T-cell (primary cell): ENCODE measurements at places on chromosomes 5 and 9.

DNA sequence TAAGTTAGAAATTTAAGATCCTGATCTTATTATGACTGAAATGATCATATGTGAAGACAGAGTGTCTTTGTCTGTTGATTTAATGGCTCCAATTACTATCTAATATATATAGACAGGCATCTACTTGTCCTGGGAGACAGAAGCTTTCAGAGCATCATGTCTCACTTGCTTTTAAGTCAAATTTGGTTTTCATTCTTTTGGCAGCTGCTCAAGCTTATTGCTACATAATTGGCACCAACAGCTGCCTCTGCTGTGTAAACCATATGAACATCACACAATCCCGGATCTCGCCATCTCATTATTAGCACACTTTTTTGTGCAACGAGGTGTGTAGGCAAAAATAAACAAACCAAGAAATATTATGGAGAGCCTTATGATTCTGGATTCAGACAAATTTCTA is 1717.9 kb downstream of the EFNA5 start:
- no peak overlapping the region for H3K4me3 ChIP-seq
- DNase-seq = no peak
- H3K4me1 ChIP-seq = no peaks in the 10 kb centered on the region
- no peaks in the 10 kb centered on the region for H3K36me3 ChIP-seq

- peaks cover 16% of the 10 kb centered on the region for H3K4me1 ChIP-seq
- H3K4me3 ChIP-seq = no peak overlapping the region
- no peak overlapping the region for H3K27ac ChIP-seq
- no peak for DNase-seq
- peaks cover 27% of the 10 kb centered on the region for H3K27me3 ChIP-seq
Observed at GRCh38 chr5:36692791-36693763, 86.7 kb downstream of the SLC1A3 start.

DNA sequence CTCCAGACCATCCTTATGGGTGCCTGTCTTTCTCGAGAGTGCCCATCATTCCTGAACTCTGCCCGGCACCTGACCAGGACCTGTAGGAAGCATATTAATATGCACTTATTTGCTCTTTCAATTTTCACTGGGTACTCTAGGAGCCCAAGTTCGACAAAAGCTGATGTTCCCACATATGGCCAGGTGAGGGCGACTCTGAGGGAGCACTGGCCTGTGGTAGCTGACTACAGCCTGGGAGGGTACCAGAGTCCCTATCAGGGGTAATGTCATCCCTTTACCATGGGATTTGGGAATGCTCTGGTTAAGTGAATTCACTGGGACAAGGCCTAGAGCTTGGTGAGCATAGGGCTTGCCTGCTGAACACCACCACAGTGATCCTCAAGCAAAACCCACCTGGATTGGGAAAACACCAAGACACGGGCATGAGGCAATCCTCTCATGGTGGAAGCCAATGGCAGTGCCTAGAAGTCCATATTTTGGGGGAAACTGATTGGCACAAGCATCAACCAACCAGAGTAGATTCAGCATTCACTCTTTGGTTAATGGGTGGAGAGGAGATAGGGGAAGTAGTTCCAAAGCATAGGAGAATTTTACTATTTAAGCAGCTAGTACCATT is 112.2 kb downstream of the MTX3 start:
- no peaks in the 10 kb centered on the region for H3K27me3 ChIP-seq
- H3K4me1 ChIP-seq = no peaks in the 10 kb centered on the region
- H3K4me3 ChIP-seq = no peak overlapping the region

GRCh38 chr5:138022912-138023311 is 10.0 kb downstream of the FAM13B start:
- no peaks in the 10 kb centered on the region for H3K36me3 ChIP-seq
- DNase-seq = no peak
- H3K27me3 ChIP-seq = no peaks in the 10 kb centered on the region
- H3K4me3 ChIP-seq = no peak overlapping the region

DNA sequence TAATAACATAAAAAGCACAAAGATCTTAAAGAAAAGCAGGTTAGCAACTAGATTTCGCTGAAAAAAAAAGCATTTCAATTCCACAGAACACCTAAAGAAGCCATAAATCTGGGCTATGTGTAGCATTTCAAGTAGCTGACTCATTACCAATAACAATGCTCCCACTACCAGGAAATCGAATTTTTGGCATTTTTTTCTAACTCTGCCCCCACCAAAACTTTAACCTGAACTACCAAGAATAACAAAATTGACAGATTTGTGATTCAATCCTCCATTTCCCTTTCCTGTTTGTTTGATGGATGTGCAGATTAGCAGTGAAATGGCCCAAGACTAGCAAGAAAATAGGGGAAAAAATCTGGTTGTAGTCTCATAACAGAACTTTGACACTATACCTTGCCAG is 180.2 kb downstream of the RASEF start:
- DNase-seq = no peak
- no peaks in the 10 kb centered on the region for H3K4me1 ChIP-seq
- H3K36me3 ChIP-seq = no peaks in the 10 kb centered on the region
- no peak overlapping the region for H3K27ac ChIP-seq

GRCh38 chr5:1831677-1832313 is 30.6 kb downstream of the NDUFS6 start:
- H3K4me1 ChIP-seq = no peaks in the 10 kb centered on the region
- no peak overlapping the region for H3K4me3 ChIP-seq
- H3K36me3 ChIP-seq = no peaks in the 10 kb centered on the region
- DNase-seq = no peak
- no peaks in the 10 kb centered on the region for H3K27me3 ChIP-seq

- H3K36me3 ChIP-seq = no peaks in the 10 kb centered on the region
- H3K27me3 ChIP-seq = no peaks in the 10 kb centered on the region
- no peak overlapping the region for H3K4me3 ChIP-seq
- no peaks in the 10 kb centered on the region for H3K4me1 ChIP-seq
- no peak for DNase-seq
- H3K27ac ChIP-seq = no peak overlapping the region
Observed at GRCh38 chr5:103389846-103390245, 131.3 kb downstream of the MACIR start.

DNA sequence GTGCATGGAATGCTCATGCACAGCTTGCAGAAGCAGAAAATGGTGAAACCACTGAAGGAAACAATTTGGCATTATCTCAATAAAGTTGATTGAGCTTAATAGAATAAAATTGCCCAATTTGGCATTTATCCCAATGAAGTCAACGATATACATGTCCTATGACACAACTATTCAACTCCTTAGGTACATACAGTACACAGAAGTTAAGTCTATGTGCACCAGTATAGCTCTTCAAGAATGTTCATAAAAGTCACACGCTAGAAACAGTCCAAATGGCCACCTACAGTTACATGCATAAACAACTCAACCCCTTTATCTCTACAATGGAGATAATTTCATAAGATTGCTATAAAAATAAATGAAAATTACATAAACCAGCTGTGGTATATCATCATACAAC is 184.5 kb downstream of the DENND1A start:
- peaks cover 13% of the 10 kb centered on the region for H3K4me1 ChIP-seq
- no peak overlapping the region for H3K27ac ChIP-seq
- H3K36me3 ChIP-seq = no peaks in the 10 kb centered on the region
- no peak for DNase-seq
- no peak overlapping the region for H3K4me3 ChIP-seq
- no peaks in the 10 kb centered on the region for H3K27me3 ChIP-seq

DNA sequence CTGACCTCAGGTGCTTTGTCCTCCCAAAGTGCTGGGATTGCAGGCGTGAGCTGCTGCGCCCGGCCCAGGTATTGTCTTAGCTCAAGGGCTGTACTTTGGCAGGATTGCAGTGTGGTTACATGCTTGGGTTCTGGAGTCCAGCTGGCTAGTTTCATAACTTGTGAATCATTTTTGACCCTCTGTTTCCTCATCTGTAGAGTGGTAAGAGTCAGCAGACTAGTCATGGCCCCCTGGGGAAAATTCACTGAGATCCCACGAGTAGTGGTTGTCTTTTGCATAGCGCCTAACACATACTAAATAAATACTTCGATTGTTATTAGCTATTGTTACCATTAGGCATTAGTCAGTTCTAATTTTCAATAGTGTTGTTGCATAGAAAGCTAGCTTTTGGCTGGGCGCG is 14.3 kb downstream of the PTPA start:
- no peak overlapping the region for H3K4me3 ChIP-seq
- no peak overlapping the region for H3K27ac ChIP-seq
- no peaks in the 10 kb centered on the region for H3K4me1 ChIP-seq
- H3K27me3 ChIP-seq = no peaks in the 10 kb centered on the region
- DNase-seq = no peak

GRCh38 chr9:115000217-115000639 is 69.8 kb upstream of the TNFSF8 start:
- H3K27me3 ChIP-seq = no peaks in the 10 kb centered on the region
- no peak for DNase-seq
- H3K4me1 ChIP-seq = no peaks in the 10 kb centered on the region
- H3K27ac ChIP-seq = no peak overlapping the region
- no peak overlapping the region for H3K4me3 ChIP-seq
- H3K36me3 ChIP-seq = no peaks in the 10 kb centered on the region

DNA sequence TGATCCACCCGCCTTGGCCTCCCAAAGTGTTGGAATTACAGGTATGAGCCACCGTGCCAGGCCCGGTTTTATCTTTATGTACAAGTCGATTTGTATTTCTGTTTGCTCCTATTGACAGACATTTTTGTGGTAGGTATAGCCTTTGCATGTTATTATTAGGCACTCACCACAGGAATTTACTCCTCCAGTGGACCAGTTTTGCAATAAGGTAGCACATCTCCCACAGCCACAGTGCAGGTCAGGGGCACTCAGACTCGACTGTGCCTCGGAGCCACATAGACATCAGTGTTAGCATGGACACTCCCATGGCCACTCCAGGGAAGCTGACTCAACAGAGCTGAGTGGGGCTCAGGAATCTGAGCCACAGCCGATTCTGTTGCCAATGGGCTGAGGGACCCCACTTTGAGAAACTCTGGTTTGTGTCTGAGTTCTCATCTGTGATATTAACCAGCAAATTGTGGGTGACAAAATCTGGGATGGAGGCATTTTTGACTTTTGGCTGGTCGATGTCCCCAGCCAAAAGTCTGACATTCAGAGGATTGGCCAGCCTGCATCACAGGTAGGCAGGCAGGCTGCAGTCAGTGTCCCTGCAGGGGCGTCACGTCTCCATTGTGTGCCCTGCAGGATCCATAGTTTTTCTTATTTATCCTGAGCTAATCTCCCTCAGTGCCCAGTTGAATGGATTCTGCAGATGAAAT is 15.0 kb upstream of the SHB start:
- no peak overlapping the region for H3K4me3 ChIP-seq
- no peaks in the 10 kb centered on the region for H3K27me3 ChIP-seq
- DNase-seq = no peak

GRCh38 chr5:42454216-42454995 is 31.2 kb downstream of the GHR start:
- H3K27me3 ChIP-seq = no peaks in the 10 kb centered on the region
- H3K4me3 ChIP-seq = no peak overlapping the region
- H3K4me1 ChIP-seq = no peaks in the 10 kb centered on the region
- H3K36me3 ChIP-seq = no peaks in the 10 kb centered on the region

- H3K36me3 ChIP-seq = no peaks in the 10 kb centered on the region
- no peak overlapping the region for H3K27ac ChIP-seq
- peak; percentile 76 for DNase-seq
- no peaks in the 10 kb centered on the region for H3K4me1 ChIP-seq
- no peak overlapping the region for H3K4me3 ChIP-seq
Observed at GRCh38 chr9:93962561-93963440, 7.6 kb upstream of the BARX1 start.

DNA sequence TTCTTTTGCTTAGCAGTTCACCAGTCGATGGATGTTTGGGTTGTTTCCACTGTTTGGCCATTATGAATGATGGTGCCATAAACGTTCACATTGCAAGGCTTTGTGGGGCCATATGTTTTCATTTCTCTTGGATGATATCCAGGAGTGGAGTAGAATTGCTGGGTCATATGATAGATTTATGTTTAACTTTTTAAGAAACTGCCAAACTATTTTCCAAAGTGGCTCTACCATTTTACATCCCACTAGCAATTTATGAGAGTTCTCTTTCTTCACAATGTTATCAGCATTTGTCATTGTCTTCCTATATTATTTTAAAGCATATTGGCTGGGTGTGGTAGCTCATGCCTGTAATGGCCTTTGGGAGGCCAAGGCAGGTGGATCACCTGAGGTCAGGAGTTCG is 5.2 kb downstream of the GPR107 start:
- H3K27me3 ChIP-seq = no peaks in the 10 kb centered on the region
- no peak overlapping the region for H3K4me3 ChIP-seq
- peaks cover 23% of the 10 kb centered on the region for H3K4me1 ChIP-seq
- H3K36me3 ChIP-seq = peaks cover 2% of the 10 kb centered on the region
- no peak for DNase-seq

GRCh38 chr5:14415024-14415697 is 166.4 kb upstream of the OTULINL start:
- H3K4me3 ChIP-seq = no peak overlapping the region
- no peaks in the 10 kb centered on the region for H3K36me3 ChIP-seq
- DNase-seq = no peak
- peaks cover 31% of the 10 kb centered on the region for H3K4me1 ChIP-seq
- peak overlapping the region; percentile 74 for H3K27ac ChIP-seq

DNA sequence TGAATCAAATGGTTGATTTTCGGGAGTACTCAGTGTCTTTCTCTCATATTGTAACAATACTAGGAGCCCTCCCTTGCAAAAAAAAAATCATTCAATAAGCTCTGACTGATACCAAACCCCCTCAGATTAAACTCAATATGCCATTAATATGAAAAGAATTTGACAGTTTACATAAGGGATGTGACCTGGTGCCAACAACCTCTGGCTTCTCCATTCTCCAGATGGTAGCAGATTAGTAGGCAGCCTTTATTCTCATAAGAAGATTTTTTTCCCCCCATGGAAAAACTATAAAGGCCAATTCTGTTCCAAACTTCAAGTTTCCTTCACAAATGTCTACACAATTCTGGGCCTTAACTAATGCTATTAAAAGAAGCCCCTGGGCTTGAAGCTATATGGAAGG is 96.5 kb downstream of the EFNA5 start:
- no peaks in the 10 kb centered on the region for H3K27me3 ChIP-seq
- peaks cover 3% of the 10 kb centered on the region for H3K4me1 ChIP-seq
- no peaks in the 10 kb centered on the region for H3K36me3 ChIP-seq
- no peak overlapping the region for H3K27ac ChIP-seq

- H3K4me3 ChIP-seq = peak overlapping the region; percentile 99
- peaks cover 38% of the 10 kb centered on the region for H3K4me1 ChIP-seq
- H3K36me3 ChIP-seq = no peaks in the 10 kb centered on the region
- H3K27ac ChIP-seq = peak overlapping the region; percentile 90
Observed at GRCh38 chr5:100902440-100903038, 543 bp downstream of the ST8SIA4 start.

- H3K4me1 ChIP-seq = peaks cover 81% of the 10 kb centered on the region
- H3K4me3 ChIP-seq = no peak overlapping the region
- peak overlapping the region; percentile 88 for H3K27ac ChIP-seq
- no peaks in the 10 kb centered on the region for H3K27me3 ChIP-seq
- H3K36me3 ChIP-seq = peaks cover 87% of the 10 kb centered on the region
- DNase-seq = no peak
Observed at GRCh38 chr5:170289764-170290163, 7.8 kb downstream of the LCP2 start.

- no peaks in the 10 kb centered on the region for H3K4me1 ChIP-seq
- H3K27me3 ChIP-seq = no peaks in the 10 kb centered on the region
- no peak overlapping the region for H3K4me3 ChIP-seq
- no peaks in the 10 kb centered on the region for H3K36me3 ChIP-seq
- no peak overlapping the region for H3K27ac ChIP-seq
- DNase-seq = no peak
Observed at GRCh38 chr5:24005384-24005783, 498.0 kb downstream of the PRDM9 start.

GRCh38 chr5:140342896-140343295 is 3.5 kb downstream of the HBEGF start:
- H3K4me1 ChIP-seq = peaks cover 37% of the 10 kb centered on the region
- H3K36me3 ChIP-seq = no peaks in the 10 kb centered on the region
- H3K27me3 ChIP-seq = no peaks in the 10 kb centered on the region
- H3K27ac ChIP-seq = peak overlapping the region; percentile 44

- DNase-seq = no peak
- H3K4me1 ChIP-seq = no peaks in the 10 kb centered on the region
- no peak overlapping the region for H3K27ac ChIP-seq
- H3K36me3 ChIP-seq = peaks cover 6% of the 10 kb centered on the region
- no peak overlapping the region for H3K4me3 ChIP-seq
Observed at GRCh38 chr9:134428559-134428958, 102.3 kb downstream of the RXRA start.
